Esophagus muscularis mucosa (tissue), 4 donors: ENCODE measurements at places on chromosomes 2 and 18. TPM values are rescaled to one million over a fixed set of nuclear protein-coding genes. Genes with fewer than 3 reads are reported as not detected.
A peak's percentile ranks its signal among the peaks of the same experiment; 100 is the strongest.

The LHCGR gene
- 4.6 TPM for total RNA-seq

The CKAP2L gene
- 0.23 TPM for total RNA-seq

DNA sequence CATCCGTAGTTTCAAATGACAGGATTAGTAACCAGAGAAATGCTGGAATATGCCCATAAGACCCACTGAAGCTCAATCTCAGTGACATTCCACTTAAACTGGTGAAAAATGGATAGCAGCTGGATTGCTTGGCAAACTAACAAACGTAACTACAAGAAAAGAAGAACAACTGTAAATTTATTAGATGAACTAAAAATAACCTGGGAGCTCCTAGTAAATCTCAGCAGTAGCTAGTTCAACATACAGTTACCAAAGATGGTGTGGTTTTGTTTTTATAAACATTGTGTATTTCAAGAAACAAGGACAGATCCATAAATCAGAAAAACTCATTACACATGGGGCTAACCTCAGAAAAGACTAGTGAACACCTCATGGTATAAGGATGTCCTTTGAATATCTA lies 531.9 kb downstream of the XIRP2 start:
- no peak overlapping the region for H3K4me3 ChIP-seq
- DNase-seq: no peak
- no peak overlapping the region for H3K27ac ChIP-seq
- no peaks in the 10 kb centered on the region for H3K27me3 ChIP-seq

GRCh38 chr2:84959095-84959565 lies 11.8 kb upstream of the KCMF1 start:
- no peaks in the 10 kb centered on the region for H3K27me3 ChIP-seq
- no peak for DNase-seq
- peaks cover 40% of the 10 kb centered on the region for H3K4me1 ChIP-seq
- no peaks in the 10 kb centered on the region for H3K36me3 ChIP-seq

DNA sequence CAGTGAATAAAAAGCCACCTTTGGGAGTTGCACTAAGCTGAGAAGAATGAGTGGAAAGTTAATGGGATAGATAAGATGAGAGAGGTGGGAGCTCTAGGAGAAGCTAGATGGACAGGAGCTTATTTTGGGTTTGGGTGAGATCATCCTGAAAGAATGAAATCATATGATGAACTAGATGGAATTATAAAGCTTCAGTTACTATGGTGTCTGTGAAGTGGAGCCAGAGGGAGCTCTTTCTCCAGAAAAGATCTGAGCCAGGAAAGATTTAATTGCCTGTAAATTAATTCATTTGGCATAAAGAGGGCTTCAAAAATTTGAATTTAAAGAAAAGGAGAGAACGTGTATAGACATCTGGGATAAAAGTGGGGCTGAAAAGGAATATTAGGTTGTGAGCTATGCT lies 10.3 kb downstream of the DNAH6 start:
- H3K4me3 ChIP-seq: no peak overlapping the region
- H3K27ac ChIP-seq: no peak overlapping the region
- no peaks in the 10 kb centered on the region for H3K27me3 ChIP-seq
- DNase-seq: no peak
- H3K36me3 ChIP-seq: no peaks in the 10 kb centered on the region
- H3K4me1 ChIP-seq: peaks cover 9% of the 10 kb centered on the region

DNA sequence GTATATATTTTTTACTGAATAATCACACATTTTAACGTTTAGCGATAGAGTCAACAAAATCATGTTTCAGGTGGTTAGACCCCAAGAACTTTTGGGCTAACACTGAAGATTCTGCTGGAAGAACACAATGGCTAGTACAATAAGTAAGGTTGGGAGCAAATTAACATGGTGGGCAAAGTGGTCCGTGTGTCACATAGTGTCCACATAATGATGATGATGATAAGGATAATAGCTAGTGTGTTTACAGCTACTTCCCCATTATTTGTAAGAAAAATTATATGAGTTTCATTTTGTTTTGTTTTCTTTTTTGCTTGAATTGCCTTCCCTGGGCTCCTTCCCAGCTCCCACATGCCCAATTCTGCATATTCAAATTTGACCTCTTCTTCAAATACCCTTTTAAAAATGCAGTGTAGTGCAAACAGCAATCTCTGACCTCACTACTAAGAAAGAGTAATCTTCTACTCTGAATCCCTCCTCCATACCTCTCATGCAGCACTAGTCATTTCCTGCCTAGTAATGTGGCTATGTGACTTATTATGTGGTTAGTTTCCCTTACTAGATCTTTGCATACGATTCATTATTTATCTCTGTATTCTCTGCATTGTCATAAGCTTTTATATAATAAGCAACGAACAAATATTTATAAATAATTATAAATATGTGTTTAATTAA lies 16.9 kb upstream of the VPS54 start:
- no peaks in the 10 kb centered on the region for H3K4me1 ChIP-seq
- H3K27me3 ChIP-seq: no peaks in the 10 kb centered on the region
- DNase-seq: no peak
- no peak overlapping the region for H3K4me3 ChIP-seq

DNA sequence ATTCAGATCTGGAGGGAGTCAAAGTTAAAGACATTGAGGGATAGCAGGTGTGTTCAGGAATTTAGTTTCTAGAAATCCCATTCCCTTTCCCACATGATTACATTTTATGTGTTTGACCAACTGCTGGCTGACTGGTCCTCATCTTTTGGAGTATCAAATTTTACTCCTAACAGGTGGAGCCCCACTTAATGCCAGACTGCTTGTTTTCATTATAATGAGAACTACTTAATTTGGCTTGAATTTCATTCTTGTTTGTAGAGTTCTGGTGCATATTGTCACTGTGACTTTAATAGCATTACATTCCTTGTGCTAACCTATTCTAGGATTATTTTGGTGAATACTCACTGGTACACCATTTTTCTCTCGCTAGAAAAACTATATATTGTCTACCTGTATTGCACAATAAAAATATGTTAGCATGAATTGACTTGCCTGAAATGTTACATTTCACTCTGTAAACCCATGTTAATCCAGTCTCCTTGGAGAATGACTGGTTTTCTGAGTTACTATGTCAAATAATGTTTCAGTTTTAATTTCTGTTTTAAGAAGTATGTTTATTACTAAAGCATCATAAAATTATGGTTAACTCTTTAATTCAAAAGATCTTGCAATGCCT lies 98.2 kb downstream of the TANC1 start:
- no peak overlapping the region for H3K27ac ChIP-seq
- no peaks in the 10 kb centered on the region for H3K27me3 ChIP-seq
- no peaks in the 10 kb centered on the region for H3K36me3 ChIP-seq
- no peak for DNase-seq
- no peak overlapping the region for H3K4me3 ChIP-seq

DNA sequence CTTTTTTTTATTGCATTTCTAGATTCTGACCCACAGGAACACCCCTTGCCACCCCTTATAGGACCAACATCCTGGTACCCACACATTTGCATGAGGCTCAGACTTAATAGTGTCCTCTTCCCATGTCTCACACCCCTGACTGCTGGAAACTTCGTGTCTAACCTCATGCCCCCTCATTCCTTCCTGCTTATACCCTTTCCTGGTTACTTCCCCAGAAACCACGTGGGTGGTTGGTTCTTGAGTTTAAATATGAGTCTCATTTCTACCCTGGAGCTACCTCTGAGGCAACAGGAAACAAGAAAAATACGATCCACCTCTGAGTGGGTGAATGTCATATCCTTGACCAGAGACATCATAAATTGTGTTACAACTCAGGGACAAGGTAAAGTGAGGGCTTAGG lies 1.6 kb downstream of the TNP1 start:
- H3K4me1 ChIP-seq: peaks cover 23% of the 10 kb centered on the region
- DNase-seq: no peak
- no peaks in the 10 kb centered on the region for H3K27me3 ChIP-seq
- no peak overlapping the region for H3K4me3 ChIP-seq
- no peak overlapping the region for H3K27ac ChIP-seq
- H3K36me3 ChIP-seq: no peaks in the 10 kb centered on the region

DNA sequence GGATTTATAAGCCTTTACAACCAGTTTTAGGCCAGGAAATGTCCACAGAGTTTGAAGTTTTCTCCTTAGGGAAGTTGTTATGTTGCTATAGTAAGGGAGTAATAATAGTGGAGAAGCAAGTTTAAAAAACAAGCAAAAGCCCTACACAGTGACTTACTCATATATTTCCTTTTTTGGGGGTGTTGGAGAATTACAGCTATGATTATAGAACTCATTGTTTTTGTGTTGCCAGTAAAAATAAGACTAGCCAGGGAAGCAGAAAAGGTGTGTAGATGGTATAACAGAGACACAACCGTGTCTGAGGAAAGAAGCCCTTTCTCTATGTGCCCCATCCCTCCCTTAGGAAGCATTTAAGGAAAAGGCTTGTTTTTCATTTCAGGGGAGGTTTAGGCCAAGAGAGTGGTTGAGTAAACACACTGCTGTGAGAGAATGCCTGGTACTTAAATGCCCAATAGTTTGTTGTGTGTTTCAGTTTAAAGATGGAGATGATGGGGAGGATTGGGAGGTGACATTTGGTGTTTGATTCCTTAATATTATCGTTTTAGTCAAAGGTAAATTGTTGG lies 2.3 kb downstream of the VAPA start:
- peak overlapping the region; percentile 100 for H3K27ac ChIP-seq
- DNase-seq: no peak
- H3K36me3 ChIP-seq: no peaks in the 10 kb centered on the region

DNA sequence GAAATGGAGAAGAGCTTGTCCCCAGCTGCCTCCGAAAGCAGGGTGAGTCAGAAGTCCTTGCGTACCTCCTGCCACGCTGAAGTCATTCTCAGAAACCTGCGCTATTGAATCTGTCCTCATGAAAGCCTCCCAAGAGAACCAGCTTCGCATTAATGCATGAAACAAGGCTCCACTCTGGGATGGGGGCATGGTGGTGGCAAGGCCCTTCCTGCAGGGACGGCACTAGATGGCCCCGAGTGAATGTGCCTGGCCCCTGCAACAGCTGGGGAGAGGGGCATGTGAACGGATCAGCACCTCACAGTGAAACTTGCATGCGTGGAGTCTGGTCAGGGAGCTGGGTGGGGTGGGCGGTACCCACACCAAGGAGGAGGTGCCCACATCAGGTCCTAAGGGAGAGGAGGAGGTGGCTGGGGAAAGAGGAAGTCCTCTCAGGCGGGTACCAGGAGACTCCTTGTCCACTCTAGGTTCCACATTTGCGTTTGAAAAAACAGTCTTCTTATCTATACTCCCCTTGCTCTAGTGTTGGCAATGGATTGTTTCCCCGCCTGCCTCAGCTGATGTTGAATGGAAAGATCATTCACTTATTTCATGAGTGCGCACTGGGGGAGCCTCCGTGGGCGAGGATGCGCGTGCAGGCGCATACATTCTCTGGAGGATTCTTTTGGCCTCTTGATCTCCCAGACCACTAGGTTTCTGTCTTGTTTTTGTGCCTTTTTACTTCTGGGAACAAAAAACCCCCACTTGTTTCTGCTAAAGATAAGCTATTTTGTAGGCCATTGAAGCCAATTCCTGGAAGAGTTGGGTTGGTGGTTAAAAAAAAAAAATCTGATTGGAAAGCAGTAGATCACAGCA lies 104.7 kb downstream of the KLHL29 start:
- no peak overlapping the region for H3K4me3 ChIP-seq
- no peak for DNase-seq
- H3K36me3 ChIP-seq: no peaks in the 10 kb centered on the region
- no peaks in the 10 kb centered on the region for H3K4me1 ChIP-seq
- no peak overlapping the region for H3K27ac ChIP-seq
- no peaks in the 10 kb centered on the region for H3K27me3 ChIP-seq

DNA sequence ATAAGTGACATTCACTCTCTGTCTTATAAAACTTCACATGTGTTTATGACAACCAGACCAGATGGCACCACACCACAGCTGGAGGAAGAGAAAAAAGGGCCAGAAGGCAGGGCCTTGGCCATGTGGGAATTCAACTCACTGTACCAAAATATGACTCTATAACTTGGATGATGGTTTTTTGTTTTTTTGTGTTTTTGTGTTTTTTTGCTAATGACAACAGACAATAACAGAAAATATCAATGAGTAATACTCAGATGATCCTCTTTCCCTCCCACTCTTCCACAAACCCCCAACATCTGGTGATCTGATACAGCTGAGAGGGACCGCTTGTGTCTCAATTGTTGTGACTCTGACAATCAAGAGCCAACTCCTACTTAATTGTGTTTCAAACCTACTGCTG lies 12.4 kb downstream of the NMI start:
- H3K4me1 ChIP-seq: no peaks in the 10 kb centered on the region
- DNase-seq: no peak
- H3K27ac ChIP-seq: no peak overlapping the region

- no peaks in the 10 kb centered on the region for H3K4me1 ChIP-seq
- no peak overlapping the region for H3K27ac ChIP-seq
- no peaks in the 10 kb centered on the region for H3K27me3 ChIP-seq
- H3K4me3 ChIP-seq: no peak overlapping the region
Measured at GRCh38 chr2:204051476-204051875, 114.9 kb downstream of the ICOS start.

DNA sequence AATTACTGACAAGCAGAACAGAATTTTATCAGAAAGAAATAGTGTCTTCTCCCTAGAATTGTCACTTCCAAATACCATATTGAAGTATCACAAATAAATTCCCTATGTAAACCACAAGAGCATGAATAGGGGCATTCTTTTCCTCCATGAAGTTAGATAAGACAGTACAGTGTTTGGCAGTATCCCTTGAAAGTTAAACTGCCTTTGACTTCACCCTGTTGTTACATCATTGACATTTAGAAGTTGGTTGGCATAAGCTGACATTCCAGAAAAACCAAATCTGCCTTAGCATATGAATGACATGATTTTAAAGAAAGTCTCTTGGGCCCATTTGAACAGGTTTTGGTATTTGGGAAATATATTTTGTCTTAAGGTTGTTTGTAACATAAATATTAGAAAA lies 50.2 kb upstream of the OSR1 start:
- no peak for DNase-seq
- no peaks in the 10 kb centered on the region for H3K36me3 ChIP-seq
- no peaks in the 10 kb centered on the region for H3K4me1 ChIP-seq
- no peak overlapping the region for H3K4me3 ChIP-seq
- H3K27me3 ChIP-seq: no peaks in the 10 kb centered on the region

DNA sequence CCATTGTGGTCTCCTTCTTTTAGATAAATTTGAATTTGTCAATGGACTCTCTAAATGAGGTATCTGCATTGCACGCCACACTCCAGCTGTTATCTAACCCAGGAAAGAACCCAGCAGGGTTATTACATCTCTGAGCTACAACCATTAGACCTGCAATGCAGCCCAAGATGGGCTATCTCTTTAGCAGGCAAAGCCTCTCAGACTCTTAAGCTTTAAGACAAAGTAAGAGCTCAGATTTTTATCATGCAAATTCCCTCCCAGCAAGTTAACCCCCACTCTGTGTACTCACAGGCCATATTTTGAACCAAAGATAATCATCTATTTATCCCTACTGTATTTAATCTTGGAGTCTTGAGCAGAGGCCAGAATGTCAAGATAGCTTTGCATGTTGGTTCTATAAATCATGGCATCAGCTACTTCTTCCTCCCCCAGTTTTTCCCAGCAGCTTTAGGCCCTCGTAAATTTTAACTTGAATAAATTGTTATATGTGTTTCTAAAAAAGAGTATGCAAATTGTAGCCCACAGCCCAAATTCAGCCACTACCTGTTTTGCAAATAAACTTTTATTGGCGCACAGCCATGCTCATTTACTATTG lies 273.7 kb upstream of the PKDCC start:
- H3K4me1 ChIP-seq: no peaks in the 10 kb centered on the region
- H3K36me3 ChIP-seq: no peaks in the 10 kb centered on the region
- no peak for DNase-seq
- H3K4me3 ChIP-seq: no peak overlapping the region

- H3K27me3 ChIP-seq: no peaks in the 10 kb centered on the region
Measured at GRCh38 chr2:74462054-74462785, 3.0 kb downstream of the MOGS start.

- DNase-seq: peak; percentile 93
- H3K4me3 ChIP-seq: peak within 1 kb of the TSS; percentile 98
- H3K27me3 ChIP-seq: no peaks in the 10 kb centered on the region
- H3K27ac ChIP-seq: peak within 1 kb of the TSS; percentile 89
Measured at GRCh38 chr18:10525697-10526560, at the start of gene NAPG. NAPG (plus strand) TSS chr18:10526027; CDS start chr18:10526103, 76 bp downstream.
